ENCODE measurements at places on chromosomes 12 and 14.

DNA sequence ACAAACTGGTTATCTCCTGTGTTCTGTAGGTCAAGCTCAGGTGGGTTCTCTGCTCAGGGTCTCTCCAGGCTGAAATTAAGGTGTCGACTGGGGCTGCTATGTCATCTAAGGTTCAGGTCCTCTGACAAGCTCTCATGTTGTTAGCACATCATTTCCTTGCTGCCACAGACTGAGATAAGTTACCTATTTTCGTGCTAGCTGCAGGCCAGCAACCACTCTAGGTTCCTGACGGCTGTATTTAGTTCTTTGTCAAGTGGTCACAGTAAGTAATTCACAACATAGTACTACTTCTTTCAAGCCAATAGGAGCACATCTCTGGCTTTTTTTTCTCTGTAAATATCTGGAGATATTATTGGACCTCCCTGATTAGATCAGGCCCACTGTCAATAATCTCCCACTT is 169.3 kb upstream of the CAND1 start:
- no peak for DNase-seq

GRCh38 chr12:54723379-54724256 is 75.5 kb upstream of the DCD start:
- no peak for DNase-seq

- DNase-seq = no peak
Observed at GRCh38 chr12:54439521-54440255, 20.6 kb upstream of the ITGA5 start.

GRCh38 chr12:124538194-124539082 is 29.0 kb downstream of the NCOR2 start:
- no peak for DNase-seq

GRCh38 chr14:53389202-53389601 is 236.1 kb upstream of the DDHD1 start:
- DNase-seq = no peak

DNA sequence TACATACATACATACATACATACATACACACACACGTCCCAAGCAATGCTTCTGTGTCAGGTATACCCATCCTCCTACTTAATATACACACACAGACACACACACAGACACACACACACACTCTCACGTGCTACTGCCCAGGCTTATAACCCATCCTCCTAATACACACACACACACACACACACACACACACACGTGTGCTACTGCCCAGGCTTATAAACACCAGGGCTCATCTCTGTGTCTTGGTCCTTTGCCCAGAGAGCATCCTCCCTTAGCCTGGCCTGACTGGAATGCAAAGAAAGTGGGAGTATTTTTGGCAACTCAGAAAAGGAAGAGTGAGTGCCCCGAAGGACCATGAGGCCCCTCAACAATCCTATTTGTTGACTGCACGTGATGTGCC is 129.0 kb downstream of the RBM19 start:
- DNase-seq = no peak

DNA sequence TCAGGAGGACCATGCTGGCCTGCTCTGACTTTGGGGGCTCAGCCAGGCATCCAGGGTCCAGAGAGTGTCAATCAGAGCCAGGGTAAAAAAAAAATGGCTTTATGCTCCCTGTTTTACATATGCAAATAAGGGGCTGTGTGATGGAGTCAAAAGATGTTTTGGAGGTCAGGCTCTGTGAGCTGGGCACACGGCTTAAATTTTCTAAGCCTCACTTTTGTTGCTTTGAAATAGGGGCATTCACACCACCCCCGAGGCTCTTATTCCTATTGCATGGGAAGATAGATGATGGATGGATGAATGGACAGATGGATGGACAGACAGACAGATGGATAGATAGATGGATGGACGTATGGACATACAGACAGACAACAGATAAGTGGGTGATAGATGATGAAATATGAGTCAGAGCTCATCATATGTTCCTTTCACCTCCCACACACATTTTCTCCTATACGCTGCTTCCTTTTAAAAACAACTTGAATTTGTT is 42.7 kb downstream of the RIN3 start:
- no peak for DNase-seq

Data from stimulated activated CD8-positive, alpha-beta memory T cell treated with anti-CD3 and anti-CD28 coated beads, Interleukin-7, amount 100 ng/mL, for 4 hours (primary cell).